HCT116 (cell line): ENCODE measurements at places on chromosomes 11 and 22. TPM values are rescaled to one million over a fixed set of nuclear protein-coding genes. Genes with fewer than 3 reads are reported as not detected.

GRCh38 chr22:43114958-43115357, 4.4 kb downstream of the BIK start:
- H3K27ac ChIP-seq, result no peak overlapping the region
- no peaks in the 10 kb centered on the region for H3K27me3 ChIP-seq
- no peaks in the 10 kb centered on the region for H3K36me3 ChIP-seq
- DNase-seq, result no peak

GRCh38 chr11:128592454-128592853, 5.1 kb upstream of the ETS1 start:
- no peaks in the 10 kb centered on the region for H3K4me1 ChIP-seq
- peaks cover 96% of the 10 kb centered on the region for H3K27me3 ChIP-seq
- no peaks in the 10 kb centered on the region for H3K36me3 ChIP-seq
- H3K4me3 ChIP-seq, result no peak overlapping the region
- no peak for DNase-seq
- no peak overlapping the region for H3K27ac ChIP-seq

The POU2AF1 gene
- total RNA-seq, result 0.17 TPM

DNA sequence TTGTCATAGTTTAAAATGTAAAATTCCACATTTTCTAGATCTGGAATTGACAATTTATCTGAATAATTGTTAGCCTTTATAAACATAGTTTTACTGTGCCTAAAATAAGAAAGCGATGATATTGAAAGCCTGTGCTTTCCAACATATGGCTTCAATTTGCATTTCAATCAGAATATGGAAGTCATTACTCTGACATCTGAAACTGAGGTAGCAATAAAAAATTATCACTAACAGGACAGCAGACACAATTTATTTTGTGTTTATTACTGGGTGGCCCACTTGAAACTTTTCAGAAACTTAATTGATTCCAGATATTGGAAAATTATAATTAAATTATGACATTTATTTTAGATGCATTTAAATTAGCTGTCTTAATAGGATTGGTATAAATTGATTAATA, 78.5 kb downstream of the TMEM135 start:
- DNase-seq, result no peak
- H3K4me1 ChIP-seq, result no peaks in the 10 kb centered on the region
- H3K27me3 ChIP-seq, result no peaks in the 10 kb centered on the region
- H3K27ac ChIP-seq, result no peak overlapping the region

DNA sequence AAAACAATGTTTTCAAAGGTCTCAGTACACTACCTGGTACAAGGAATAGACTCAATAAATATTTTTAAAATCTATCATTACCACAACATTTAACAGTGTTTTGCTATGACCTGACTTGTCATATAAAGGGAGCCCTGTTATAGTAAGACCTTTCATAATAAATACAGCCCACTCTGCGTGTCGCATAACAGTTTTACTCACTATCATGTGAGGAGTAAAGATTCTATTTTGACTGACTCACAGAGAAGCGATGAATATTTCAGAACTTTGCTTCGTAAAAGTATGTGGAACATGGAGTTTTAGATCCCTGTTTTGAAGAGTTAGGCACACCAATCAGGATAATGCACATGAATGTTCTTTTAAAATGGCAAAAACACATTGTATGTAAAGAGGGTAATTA, 531.2 kb downstream of the KCNA4 start:
- H3K4me1 ChIP-seq, result no peaks in the 10 kb centered on the region
- no peaks in the 10 kb centered on the region for H3K27me3 ChIP-seq
- no peak overlapping the region for H3K27ac ChIP-seq
- H3K36me3 ChIP-seq, result no peaks in the 10 kb centered on the region

The HBE1 gene
- total RNA-seq, result 212 TPM

The DDX25 gene
- 0.37 TPM for total RNA-seq

DNA sequence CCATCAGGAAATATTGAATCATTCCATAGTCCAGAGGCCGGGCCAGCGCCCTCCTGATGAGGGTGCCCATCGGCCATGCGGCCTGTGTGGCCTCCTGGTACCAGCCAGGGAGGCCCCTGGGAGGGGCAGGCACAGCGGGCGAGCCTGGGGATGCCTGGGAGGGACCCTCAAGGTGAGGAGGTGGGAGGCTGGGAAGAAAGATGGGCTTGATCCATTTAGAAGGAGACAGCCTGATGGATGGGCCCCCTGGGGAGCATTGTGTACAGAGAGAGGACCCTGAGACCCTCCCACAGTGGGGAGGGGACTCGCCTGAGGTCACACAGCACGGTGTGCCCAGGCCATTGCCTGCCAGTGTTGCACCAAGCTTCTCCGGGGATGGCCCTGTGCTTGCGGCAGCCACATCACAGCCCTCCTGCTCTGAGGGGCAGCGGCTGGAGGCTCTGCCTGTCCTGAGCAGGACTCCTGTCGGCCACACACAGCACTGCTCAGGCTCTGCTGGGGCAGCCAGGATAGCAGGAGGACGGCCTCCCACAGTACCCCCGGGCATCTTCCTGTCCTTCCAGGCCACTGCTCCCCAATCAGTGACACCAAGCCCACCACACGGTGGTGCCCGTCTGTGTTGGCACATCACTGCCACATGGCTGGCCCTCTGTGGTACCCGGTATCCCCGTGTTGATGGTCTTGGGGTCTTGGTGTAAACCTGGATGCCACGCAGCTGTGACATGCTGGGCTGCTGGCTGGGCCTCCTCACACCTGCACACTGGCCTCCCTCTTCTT, 290.0 kb downstream of the TBC1D22A start:
- H3K27me3 ChIP-seq, result no peaks in the 10 kb centered on the region
- no peaks in the 10 kb centered on the region for H3K36me3 ChIP-seq
- no peak overlapping the region for H3K4me3 ChIP-seq
- no peaks in the 10 kb centered on the region for H3K4me1 ChIP-seq

The MFNG gene
- 4.5 TPM for total RNA-seq

The FAM181B gene
- total RNA-seq, result not detected

The GRAP2 gene
- 0.42 TPM for total RNA-seq

The PAMR1 gene
- total RNA-seq, result not detected

DNA sequence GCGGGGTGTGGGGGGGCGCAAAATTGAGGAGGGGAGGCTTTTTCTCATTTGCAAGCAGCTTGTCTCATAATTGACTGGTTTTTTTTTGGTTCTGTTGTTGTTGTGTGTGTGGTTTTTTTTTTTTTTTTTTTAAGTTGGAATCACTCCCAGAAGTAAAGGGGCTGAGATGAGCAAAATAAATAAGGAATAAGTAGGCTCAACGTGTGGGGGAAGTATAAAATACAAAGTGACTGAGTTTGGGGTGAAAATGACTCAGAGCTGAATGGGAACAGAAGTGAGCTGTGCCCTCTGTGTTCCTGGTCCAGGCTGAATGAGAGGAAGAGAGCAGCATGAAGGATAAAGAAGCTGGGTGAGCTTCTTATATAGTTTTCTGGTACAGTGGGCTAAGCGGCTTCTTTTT, 90.0 kb downstream of the GRIK4 start:
- no peaks in the 10 kb centered on the region for H3K36me3 ChIP-seq
- H3K27ac ChIP-seq, result no peak overlapping the region

- no peak for DNase-seq
- H3K4me1 ChIP-seq, result no peaks in the 10 kb centered on the region
- H3K27me3 ChIP-seq, result no peaks in the 10 kb centered on the region
- H3K36me3 ChIP-seq, result no peaks in the 10 kb centered on the region
- no peak overlapping the region for H3K4me3 ChIP-seq
These were observed 40.0 kb upstream of the FIBIN start for GRCh38 chr11:26953770-26954392.

DNA sequence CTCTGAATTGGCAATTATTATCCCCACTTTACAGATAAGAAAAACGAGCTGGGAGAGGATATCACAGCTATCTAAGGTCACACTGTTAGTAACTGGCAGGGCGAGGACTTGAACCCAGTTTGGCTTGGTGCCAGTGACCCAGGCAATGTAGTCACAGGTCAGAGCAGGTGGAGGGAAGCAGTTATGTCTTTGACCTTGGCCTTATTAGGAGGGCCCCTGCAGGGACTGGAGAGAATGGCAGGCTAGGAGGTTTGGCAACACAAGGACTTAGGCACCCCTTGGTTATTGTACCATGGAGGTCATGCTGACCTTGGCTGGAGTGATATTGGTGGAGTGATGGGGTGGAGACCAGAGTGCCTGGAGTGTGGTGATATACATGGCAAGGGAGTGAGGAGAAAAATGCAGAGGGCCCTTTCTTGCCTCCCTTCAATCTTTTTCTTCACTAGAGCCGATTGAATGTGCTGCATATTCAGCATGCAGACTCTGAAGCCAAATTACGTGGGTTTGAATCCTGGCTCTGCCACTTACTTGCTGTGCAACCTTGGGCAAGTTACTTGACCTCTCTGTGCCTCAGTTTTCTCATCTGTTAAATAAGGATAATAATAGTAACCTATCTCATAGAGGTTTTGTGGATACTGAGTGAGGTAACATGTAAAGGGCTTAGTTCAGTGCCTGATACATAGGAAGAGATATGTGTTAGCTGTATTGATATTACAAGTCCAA, 92.7 kb upstream of the TBCEL start:
- no peak overlapping the region for H3K27ac ChIP-seq
- H3K4me3 ChIP-seq, result no peak overlapping the region
- H3K27me3 ChIP-seq, result 0 out of 2 replicates have a peak, but pooled peaks cover 3% of the 10 kb centered on the region
- H3K36me3 ChIP-seq, result no peaks in the 10 kb centered on the region

DNA sequence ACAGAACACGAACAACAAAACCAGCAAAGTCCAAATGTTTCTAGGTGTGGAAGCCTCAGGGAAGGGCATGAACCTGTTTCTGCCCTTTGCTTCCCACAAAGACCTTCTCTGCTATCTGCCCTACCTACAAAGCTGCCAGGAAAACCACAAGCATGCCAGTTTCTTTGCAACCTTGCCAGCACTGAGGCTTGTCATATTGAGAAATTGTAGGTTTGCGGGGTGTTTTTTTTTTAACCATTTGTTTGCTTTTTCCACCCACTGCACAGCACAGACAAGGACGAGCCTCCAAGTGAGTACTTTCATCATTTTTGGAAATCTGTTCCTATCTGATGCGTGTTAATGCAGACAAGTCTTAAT, 12.8 kb downstream of the PARVG start:
- H3K36me3 ChIP-seq, result no peaks in the 10 kb centered on the region
- DNase-seq, result no peak
- H3K4me1 ChIP-seq, result peaks cover 16% of the 10 kb centered on the region
- no peak overlapping the region for H3K27ac ChIP-seq
- H3K4me3 ChIP-seq, result no peak overlapping the region

- no peak overlapping the region for H3K4me3 ChIP-seq
- DNase-seq, result no peak
- H3K27ac ChIP-seq, result no peak overlapping the region
- H3K4me1 ChIP-seq, result peaks cover 35% of the 10 kb centered on the region
These were observed 3.5 kb upstream of the TCIRG1 start for GRCh38 chr11:68035266-68035876.

GRCh38 chr11:67562963-67563704, 20.5 kb upstream of the GSTP1 start:
- H3K27ac ChIP-seq, result no peak overlapping the region
- H3K36me3 ChIP-seq, result no peaks in the 10 kb centered on the region
- H3K4me3 ChIP-seq, result 0 out of 2 replicates have a peak overlapping the region, but pooled peaks have one; percentile 1
- DNase-seq, result no peak

The IFITM10 gene
- total RNA-seq, result 1.9 TPM

The LDHAL6A gene
- not detected for total RNA-seq

- no peak for DNase-seq
- H3K27me3 ChIP-seq, result no peaks in the 10 kb centered on the region
- peaks cover 12% of the 10 kb centered on the region for H3K4me1 ChIP-seq
- H3K4me3 ChIP-seq, result no peak overlapping the region
These were observed 298.7 kb upstream of the ZC3H12C start for GRCh38 chr11:109794501-109794900.

- no peaks in the 10 kb centered on the region for H3K4me1 ChIP-seq
- H3K36me3 ChIP-seq, result no peaks in the 10 kb centered on the region
- H3K4me3 ChIP-seq, result no peak overlapping the region
- DNase-seq, result no peak
These were observed 286.7 kb downstream of the MN1 start for GRCh38 chr22:27514601-27515523.

The P2RY6 gene
- 0.15 TPM for total RNA-seq

GRCh38 chr22:19377565-19378343, 53.8 kb downstream of the HIRA start:
- no peaks in the 10 kb centered on the region for H3K27me3 ChIP-seq
- no peak overlapping the region for H3K4me3 ChIP-seq
- H3K36me3 ChIP-seq, result peaks cover 31% of the 10 kb centered on the region
- no peak for DNase-seq
- peaks cover 9% of the 10 kb centered on the region for H3K4me1 ChIP-seq
